Endodermal cell (in vitro differentiated cells): ENCODE measurements at places on chromosomes 11 and 22.

DNA sequence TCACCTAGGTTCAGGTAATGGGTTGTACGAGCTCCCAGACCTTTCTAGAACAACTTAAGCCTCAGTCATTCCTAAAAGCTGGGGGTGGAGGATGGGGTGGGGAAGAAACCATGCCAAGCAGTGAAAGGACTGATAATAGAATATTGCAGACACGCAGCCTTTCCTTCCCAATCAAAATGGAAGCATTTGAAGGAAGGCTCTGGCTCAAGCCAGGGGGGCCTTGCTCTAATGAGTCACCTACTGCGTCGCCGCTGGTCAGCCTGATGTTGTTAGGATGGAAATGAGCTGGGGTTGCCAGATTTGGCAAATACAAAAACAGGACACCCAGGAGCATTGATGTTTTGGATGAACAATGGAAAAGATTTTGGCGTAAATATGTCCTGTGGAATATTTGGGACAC is 6.2 kb downstream of the SYT12 start:
- H3K36me3 ChIP-seq, result no peaks in the 10 kb centered on the region
- H3K4me3 ChIP-seq, result no peak overlapping the region
- H3K27me3 ChIP-seq, result peaks cover 14% of the 10 kb centered on the region
- H3K4me1 ChIP-seq, result no peaks in the 10 kb centered on the region

DNA sequence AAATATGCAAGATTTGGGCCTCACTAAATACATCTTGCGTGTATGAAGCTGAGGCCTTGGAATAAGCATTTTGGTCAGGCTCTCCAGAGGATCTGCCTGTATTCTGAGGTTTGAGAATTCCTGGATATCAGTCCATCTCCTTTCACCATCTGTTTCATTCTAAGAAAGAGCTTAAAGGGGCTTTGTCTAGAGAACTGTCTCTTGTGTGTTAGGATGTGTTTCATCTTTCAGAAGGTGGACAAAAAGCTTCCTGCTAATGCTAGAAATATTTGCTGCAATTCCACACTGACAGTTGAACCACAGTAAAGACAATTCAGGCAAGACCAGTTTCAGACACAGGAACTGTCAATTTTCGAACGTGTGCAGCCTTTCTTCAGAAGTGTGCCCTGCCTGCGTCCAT is 185.4 kb downstream of the DBX1 start:
- no peak overlapping the region for H3K27ac ChIP-seq
- peaks cover 4% of the 10 kb centered on the region for H3K4me1 ChIP-seq
- no peak for DNase-seq
- no peaks in the 10 kb centered on the region for H3K27me3 ChIP-seq
- no peaks in the 10 kb centered on the region for H3K36me3 ChIP-seq

DNA sequence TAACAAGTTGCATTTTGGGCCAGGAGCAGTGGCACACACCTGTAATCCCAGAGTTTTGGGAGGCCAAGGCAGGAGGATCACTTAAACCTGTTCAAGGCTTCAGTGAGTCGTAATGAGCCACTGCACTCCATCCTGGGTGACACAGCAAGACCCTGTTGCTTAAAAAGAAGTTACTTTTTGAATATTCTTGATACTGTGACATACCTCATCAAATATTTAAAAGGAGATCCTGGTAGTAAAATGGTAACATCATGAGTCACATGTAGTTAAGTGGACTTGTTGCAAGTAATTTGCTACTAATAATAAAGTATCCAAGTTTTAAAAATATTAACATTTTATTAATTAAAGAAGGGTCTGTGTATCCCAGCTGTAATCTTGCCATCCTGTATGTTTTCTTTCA is 18.3 kb downstream of the HMGXB4 start:
- H3K4me3 ChIP-seq, result no peak overlapping the region
- peaks cover 87% of the 10 kb centered on the region for H3K36me3 ChIP-seq
- no peaks in the 10 kb centered on the region for H3K4me1 ChIP-seq
- no peak for DNase-seq

GRCh38 chr11:34135439-34135838 is 30.0 kb downstream of the NAT10 start:
- H3K27ac ChIP-seq, result no peak overlapping the region
- H3K4me1 ChIP-seq, result no peaks in the 10 kb centered on the region
- H3K36me3 ChIP-seq, result peaks cover 80% of the 10 kb centered on the region
- no peak for DNase-seq
- H3K4me3 ChIP-seq, result no peak overlapping the region

- H3K4me1 ChIP-seq, result peaks cover 26% of the 10 kb centered on the region
- peak overlapping the region; percentile 17 for H3K4me3 ChIP-seq
- H3K27me3 ChIP-seq, result no peaks in the 10 kb centered on the region
- no peaks in the 10 kb centered on the region for H3K36me3 ChIP-seq
Measured at GRCh38 chr11:45593992-45594391, 71.4 kb downstream of the CHST1 start.

GRCh38 chr11:34339149-34340064 is 18.4 kb downstream of the ABTB2 start:
- H3K27ac ChIP-seq, result no peak overlapping the region
- H3K27me3 ChIP-seq, result no peaks in the 10 kb centered on the region
- peak; percentile 60 for DNase-seq
- peaks cover 20% of the 10 kb centered on the region for H3K4me1 ChIP-seq

GRCh38 chr11:128517451-128518230 is 69.7 kb downstream of the ETS1 start:
- no peak for DNase-seq
- peaks cover 15% of the 10 kb centered on the region for H3K4me1 ChIP-seq
- H3K36me3 ChIP-seq, result peaks cover 9% of the 10 kb centered on the region
- H3K27ac ChIP-seq, result no peak overlapping the region

DNA sequence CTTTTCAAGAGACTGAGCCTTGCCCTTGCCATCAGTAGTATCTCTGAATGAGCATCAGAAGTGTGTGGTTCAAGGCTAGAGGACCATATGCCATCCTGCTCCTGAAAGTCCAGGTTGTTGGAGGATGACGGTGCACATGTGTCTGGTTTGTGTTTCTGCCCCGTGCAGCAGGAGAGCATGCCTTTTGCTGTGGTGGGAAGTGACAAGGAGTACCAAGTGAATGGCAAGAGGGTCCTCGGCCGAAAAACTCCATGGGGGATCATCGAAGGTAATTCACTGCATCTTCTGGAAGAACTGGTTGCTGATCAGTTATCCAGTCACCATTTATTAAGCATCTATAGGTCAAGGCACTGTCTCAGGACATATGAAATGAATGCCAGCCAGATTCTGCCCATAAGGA is 6.1 kb upstream of the WBP2NL start:
- no peak for DNase-seq
- no peaks in the 10 kb centered on the region for H3K27me3 ChIP-seq
- H3K4me1 ChIP-seq, result no peaks in the 10 kb centered on the region
- H3K36me3 ChIP-seq, result no peaks in the 10 kb centered on the region

DNA sequence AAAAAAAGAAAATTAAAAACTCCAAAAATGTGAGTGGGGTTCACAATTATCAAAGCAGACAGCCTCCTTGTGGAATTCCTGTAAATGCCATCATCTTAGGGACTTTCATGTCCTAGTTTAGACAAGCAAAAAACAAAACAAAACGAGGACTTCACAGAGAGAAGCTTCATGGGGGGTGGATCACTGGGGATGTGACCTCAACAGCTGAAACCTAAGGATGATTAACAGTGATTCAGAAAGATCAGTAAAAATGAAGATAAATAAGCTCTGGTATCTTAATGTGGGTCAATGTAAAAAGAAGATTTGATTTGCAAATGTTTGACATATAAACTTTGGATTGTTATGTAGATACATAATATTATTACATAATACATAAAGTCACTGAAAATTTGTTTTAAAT is 8.1 kb upstream of the OR10W1 start:
- H3K4me3 ChIP-seq, result no peak overlapping the region
- no peaks in the 10 kb centered on the region for H3K27me3 ChIP-seq
- no peaks in the 10 kb centered on the region for H3K4me1 ChIP-seq
- no peaks in the 10 kb centered on the region for H3K36me3 ChIP-seq
- no peak overlapping the region for H3K27ac ChIP-seq

GRCh38 chr11:95132956-95133355 is 43.3 kb downstream of the ENDOD1 start:
- H3K4me1 ChIP-seq, result no peaks in the 10 kb centered on the region
- no peaks in the 10 kb centered on the region for H3K36me3 ChIP-seq
- H3K4me3 ChIP-seq, result no peak overlapping the region
- H3K27me3 ChIP-seq, result peaks cover 5% of the 10 kb centered on the region
- H3K27ac ChIP-seq, result no peak overlapping the region

DNA sequence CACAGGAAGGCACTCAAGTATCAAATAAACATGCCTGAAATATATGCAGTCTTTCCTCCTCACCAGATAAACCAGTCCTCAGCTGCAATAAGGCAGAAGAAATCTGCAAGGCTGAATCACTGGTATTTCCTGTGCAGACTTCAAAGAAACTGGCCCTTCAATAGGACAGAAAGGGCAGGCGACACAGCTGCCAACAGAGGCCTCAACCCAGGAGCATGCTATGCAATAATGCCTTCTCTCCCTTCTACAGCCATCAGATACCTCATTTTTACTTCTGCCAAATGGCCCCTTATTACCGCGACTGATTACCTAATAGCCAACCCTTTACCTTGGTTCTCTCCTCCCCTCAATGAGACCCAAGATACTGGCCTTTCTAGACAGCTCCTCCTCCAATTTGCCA is 8.0 kb downstream of the NUMA1 start:
- DNase-seq, result no peak
- H3K4me1 ChIP-seq, result peaks cover 2% of the 10 kb centered on the region
- H3K27me3 ChIP-seq, result no peaks in the 10 kb centered on the region
- no peak overlapping the region for H3K4me3 ChIP-seq

GRCh38 chr11:120249279-120250262 is 9.6 kb downstream of the POU2F3 start:
- H3K4me1 ChIP-seq, result no peaks in the 10 kb centered on the region
- peaks cover 6% of the 10 kb centered on the region for H3K27me3 ChIP-seq
- no peak for DNase-seq
- H3K36me3 ChIP-seq, result no peaks in the 10 kb centered on the region
- H3K27ac ChIP-seq, result no peak overlapping the region
- H3K4me3 ChIP-seq, result no peak overlapping the region

- H3K36me3 ChIP-seq, result no peaks in the 10 kb centered on the region
- no peak for DNase-seq
- H3K27ac ChIP-seq, result peak overlapping the region; percentile 62
- H3K4me1 ChIP-seq, result peaks cover 7% of the 10 kb centered on the region
- H3K27me3 ChIP-seq, result no peaks in the 10 kb centered on the region
Measured at GRCh38 chr11:34284156-34284555, 73.7 kb downstream of the ABTB2 start.

- no peaks in the 10 kb centered on the region for H3K36me3 ChIP-seq
- no peaks in the 10 kb centered on the region for H3K4me1 ChIP-seq
- DNase-seq, result no peak
- H3K27ac ChIP-seq, result no peak overlapping the region
- no peaks in the 10 kb centered on the region for H3K27me3 ChIP-seq
- H3K4me3 ChIP-seq, result no peak overlapping the region
Measured at GRCh38 chr11:19853920-19854319, 141.3 kb downstream of the NAV2 start.

- peaks cover 43% of the 10 kb centered on the region for H3K36me3 ChIP-seq
- H3K27me3 ChIP-seq, result no peaks in the 10 kb centered on the region
- no peak overlapping the region for H3K4me3 ChIP-seq
- peak; percentile 47 for DNase-seq
Measured at GRCh38 chr22:41939981-41940831, 6.7 kb downstream of the CENPM start.

DNA sequence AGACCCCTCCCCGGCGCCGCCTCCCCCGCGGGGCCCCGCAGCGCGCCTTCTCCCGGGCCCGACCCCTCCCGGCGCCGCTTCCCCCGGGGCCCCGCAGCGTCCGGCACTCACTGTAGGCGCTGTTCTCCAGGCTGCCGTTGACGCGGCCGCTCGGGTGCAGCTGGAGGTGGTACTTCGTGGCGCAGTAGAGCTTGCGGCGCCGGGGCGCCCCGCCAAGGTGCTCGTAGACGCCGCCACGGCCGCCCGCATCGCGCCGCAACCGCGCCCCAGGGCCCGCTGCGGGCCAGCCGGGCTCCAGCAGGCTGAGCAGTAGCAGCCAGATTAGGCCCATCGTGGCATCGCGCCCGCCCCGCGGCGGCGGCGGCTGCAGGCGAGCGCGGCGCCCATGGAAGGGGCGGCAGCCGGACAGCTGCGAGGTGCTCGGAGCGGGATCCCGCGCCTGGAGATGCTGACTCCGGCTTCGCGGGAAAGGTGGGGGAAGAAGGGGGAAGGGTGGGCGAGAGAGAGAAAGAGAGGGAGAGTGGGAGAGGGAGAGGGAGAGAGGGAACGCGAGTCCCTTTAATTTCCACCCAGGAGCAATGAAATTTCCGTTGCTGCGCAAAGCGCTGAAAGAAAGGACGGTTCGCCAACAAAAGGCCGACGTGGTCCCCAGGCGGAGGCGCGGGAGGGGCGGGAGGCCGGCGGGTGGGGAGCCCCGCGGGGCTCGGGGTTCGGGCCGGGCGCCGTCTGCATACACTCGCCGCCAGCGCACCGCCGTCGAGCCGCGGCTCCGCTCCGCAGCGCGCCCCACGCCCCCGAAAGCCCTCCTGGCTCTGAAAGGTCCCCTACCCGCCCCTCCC is at the start of gene FGF3:
Gene FGF3 (minus strand): TSS at position 814 of the 839 bp plus-strand sequence. CDS start 483 bp downstream, at position 331.
- H3K27ac ChIP-seq, result no peak within 1 kb of the TSS
- H3K36me3 ChIP-seq, result no peaks in the 10 kb centered on the region
- H3K4me3 ChIP-seq, result no peak within 1 kb of the TSS

GRCh38 chr11:27075192-27075591 is 34.6 kb downstream of the BBOX1 start:
- no peaks in the 10 kb centered on the region for H3K4me1 ChIP-seq
- no peak overlapping the region for H3K4me3 ChIP-seq
- no peak for DNase-seq

DNA sequence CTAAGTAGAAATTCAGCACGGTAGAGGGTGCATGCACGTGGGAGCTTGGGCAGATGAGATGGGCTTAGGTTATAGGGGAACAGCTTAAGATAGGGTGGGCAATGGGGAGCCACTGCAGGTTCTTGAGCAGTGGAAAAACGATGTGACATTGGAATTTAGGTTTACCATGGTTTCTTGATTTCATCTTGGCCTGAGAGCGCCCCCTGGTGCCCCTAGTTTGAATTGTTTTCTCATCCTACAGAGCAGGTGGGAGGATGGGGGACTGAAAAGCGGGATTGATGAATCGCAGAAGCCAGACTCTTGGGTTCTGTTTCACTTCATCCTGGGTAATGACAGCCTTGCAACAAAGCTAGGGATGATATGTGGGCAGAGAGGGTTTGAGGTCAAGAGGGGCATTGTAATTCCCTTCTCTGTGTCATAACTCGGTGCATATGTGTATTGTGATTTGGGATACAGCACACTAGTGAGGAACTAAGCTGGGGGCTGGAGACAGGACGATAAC is 6.7 kb upstream of the MCAM start:
- H3K4me3 ChIP-seq, result no peak overlapping the region
- no peaks in the 10 kb centered on the region for H3K36me3 ChIP-seq
- DNase-seq, result peak; percentile 96
- H3K27ac ChIP-seq, result no peak overlapping the region
- no peaks in the 10 kb centered on the region for H3K27me3 ChIP-seq
